Activated CD8-positive, alpha-beta memory T cell treated with anti-CD3 and anti-CD28 coated beads for 1 hour (primary cell): ENCODE measurements at places on chromosomes 5 and 9.

DNA sequence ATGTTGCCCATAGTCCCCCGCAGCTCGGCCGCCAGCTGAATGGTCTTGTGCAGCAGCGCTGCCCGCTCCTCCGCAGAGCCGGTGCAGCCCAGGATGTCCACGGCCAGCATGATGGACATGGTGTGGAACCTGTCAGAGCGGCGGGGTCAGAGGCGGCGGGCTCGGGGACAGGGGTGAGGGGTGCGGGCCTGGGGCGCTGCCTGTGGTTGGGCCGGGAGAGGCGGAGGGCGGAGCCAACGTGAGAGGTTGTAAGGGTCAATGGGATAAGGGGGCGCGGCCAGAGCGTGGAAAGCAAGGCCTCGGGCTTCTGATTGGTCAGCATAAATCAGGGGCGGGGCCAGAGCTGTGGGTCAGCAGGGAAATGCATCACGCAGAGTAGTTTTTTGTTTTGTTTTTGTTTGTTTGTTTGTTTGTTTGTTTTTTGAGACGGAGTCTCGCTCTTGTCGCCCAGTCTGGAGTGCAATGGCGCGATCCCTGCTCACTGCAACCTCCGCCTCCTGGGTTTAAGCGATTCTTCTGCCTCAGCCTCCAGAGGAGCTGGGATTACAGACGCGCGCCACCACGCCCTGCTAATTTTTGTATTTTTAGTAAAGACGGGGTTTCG, 6.8 kb upstream of the TOR2A start:
- no peak for DNase-seq

DNA sequence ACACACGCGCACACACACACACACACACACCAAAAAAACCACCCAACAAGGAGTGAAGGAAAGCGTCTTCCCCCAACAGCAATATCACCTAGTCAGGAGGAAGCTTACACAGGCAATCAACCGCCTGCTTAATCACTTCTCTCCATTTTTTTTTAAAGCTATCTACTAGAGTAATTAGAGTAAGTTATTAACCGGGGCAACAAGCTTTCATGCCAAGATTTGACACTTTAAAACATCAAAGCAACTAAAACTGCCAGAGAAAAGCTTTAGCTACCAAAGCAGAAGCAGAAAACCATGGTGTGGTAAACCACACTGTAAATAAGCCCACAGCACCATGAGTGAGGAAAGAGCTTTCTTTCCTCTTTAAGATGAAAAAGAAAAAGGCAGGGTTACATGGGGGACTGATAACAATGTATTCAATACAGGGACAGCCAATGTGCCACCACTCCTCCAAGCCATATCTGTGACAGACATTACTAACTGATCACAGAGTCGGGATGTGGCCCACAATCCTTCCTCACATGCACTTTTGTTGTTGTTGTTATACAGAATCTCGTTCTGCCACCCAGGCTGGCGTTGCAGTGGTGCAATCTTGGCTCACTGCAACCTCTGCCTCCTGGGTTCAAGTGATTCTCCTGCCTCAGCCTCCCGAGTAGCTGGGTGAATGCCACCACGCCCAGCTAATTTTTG, 282.1 kb downstream of the CRB2 start:
- DNase-seq, result no peak

GRCh38 chr5:154372661-154373060, 73.1 kb upstream of the SAP30L start:
- DNase-seq, result no peak

DNA sequence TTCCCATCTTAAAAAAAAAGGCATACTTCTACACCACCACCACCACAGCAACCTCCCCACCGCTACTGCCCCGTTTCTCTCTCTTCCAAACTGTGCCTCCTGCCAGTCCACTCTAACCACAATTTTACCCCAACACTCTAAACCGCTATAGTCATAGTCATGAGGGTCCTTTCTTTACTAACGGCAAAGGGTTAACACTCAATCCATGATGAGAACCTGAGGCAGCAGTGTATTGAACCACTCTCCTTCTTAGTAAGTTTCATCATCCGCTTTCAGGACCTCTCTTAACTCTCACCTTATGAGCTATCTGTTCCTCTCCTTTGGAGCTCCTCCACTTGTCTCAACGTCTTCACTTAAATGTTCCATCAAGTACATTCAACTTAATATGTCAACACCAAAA, 34.0 kb downstream of the IDNK start:
- DNase-seq, result no peak

DNA sequence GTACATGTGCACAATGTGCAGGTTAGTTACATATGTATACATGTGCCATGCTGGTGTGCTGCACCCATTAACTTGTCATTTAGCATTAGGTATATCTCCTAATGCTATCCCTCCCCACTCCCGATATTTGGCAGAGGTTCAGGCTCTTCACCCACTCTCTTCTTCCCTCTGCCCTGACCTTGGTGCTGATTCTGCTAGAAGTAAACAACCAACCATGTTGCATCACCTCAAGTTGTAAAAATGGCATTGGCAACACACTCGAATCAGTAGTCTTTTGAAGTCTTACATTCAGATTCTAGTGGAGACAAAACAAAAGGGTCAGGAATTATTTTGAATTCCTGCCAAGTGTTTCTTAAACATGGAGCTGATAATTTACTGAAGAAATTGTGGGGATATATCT, 40.0 kb downstream of the PRR16 start:
- DNase-seq, result no peak

- no peak for DNase-seq
Observed at GRCh38 chr5:10018201-10019069, 231.3 kb downstream of the ATPSCKMT start.

GRCh38 chr5:394671-395155, 48.3 kb upstream of the EXOC3 start:
- no peak for DNase-seq

DNA sequence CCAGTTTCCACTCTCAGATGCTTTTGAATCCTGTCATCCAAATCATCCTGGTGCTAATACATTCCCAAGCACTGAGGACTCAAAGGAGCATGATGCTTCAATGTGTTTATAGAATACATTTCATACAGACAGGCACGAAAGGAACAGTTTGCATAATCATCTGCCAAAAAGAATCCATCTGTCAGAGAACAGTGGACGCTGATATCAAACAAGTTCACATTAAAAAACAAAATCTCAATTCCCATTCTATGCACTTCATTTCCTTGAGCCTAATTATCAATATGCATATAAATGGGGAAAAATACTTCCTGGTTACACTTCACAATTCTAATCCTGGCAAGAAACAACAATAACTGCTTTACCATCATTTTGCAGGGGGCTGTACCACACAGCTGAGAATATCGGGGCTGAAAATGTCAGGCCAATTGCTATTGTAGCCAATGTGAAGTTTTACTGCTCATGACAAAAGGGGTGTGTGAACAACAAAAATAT, 125.5 kb upstream of the FAM174A start:
- DNase-seq, result no peak

DNA sequence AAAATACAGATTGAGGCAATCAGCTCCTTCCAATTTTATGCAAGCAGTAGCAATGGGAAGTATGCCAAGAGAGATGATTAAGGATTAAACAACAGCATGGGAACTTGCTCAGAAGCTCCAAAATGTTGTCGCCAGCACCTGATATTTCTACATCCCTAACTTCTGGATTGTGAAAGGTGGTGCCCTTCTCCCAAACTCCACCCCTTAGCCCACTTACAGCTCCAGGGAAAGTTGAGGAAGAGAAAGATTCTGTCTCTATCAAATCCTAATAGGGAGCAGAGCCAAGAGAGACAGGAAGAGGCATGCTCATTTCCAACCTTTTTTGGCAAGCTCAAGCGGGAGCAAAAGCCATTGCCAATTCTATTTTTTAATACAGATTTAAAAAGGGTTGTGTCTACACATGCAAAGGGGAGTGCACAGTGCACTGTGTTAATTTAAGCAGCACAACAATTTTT, 92.4 kb upstream of the NR3C1 start:
- no peak for DNase-seq

GRCh38 chr5:158897444-158898160, 202.1 kb downstream of the EBF1 start:
- DNase-seq, result no peak

DNA sequence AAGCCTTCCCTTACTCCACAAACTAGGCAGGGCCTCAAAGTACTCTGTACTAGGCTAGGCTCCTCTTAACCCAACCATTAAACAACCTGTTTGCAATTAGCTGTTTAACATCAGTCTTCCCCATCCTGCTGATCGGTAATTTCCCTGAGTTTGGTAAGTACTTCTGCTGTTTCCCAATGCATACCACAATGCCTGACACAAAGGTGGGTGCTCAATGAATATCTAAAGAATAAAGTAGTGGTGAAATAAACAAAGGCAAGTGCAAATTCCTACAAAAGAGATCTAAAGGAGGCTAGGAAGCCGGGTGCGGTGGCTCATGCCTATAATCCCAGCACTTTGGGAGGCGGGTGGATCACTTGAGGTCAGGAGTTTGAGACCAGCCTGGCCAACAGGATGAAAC, 25.0 kb downstream of the FBXW2 start:
- no peak for DNase-seq

DNA sequence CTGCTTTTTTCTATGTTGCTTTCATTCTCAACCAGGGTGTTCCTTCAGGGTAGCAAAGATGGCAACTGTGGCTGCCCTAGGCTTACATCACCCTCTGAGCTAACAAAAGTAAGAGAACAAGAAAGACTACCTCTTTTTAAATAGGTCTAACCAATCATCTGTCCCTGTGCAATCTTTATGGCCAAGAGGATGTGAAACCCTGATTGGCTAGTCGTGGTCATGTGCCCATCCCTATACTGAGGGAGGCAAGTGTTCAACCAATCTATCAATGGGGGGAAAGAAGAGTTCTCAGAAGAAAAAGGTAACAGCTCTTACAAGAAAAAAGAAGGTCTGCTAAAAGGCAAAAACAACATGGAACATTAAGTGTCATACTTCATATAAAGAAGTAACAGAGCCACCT, 11.7 kb upstream of the SNCAIP start:
- no peak for DNase-seq

DNA sequence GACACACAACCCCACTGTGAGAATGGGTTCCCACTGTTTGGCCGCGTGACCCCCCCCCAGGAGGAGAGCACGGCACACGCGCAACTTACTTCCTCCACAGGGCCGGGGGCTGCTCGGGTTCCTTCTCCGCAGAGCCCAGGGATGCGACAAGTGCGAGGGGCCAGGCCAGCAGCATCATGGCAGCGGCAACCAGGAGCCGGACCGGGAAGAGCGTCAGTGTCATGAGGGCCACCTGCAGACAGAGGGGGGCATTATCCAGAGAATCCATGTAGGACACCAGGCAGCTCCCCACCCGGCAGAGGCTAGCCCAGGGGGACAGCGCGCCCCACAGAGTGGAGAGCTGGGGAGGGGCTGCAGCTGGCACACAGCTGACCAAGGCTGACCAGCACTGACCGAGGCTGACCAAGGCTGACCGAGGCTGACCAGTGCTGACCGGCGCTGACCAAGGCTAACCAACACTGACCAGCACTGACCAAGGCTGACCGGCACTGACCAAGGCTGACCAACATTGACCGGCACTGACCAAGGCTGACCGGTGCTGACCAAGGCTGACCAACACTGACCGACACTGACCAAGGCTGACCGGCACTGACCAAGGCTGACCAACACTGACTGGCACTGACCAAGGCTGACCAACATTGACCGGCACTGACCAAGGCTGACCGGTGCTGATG, 22.3 kb downstream of the LPCAT1 start:
- no peak for DNase-seq

DNA sequence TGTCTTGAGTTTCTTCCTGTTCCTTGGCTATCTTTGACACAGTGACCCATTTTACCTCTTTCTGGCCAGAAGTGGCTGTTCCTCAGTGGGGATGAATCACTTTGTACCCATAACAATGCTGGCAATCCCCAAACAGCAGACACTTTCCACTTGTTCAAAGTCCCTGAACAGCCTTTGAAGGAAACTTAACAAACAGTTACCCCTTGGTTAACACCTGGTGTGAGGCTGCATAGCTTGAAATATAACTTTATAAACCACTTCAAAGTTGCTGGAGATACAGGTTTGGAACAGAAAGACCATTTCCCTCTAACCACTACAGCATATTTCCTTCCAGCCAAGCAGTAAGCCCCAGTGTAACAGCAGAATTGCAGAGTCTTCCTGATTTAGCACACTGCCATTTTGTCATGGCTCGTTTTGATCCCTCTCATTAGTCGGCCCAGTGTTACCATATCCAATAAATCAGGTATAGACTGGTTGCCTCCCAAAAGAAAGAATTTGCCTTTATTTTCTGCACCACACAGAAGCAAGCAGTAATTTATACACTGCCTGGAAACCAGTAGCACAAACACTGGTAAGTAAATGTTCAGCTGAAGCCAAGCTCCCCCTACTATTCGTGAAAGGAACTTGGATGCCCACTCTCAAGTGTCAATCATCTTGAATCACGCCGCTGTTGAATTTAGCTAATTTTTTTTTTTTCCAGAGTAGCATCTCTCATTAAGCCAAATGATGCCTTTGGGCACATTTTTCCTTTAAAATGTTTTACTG, 225.9 kb downstream of the PIK3R1 start:
- DNase-seq, result no peak

DNA sequence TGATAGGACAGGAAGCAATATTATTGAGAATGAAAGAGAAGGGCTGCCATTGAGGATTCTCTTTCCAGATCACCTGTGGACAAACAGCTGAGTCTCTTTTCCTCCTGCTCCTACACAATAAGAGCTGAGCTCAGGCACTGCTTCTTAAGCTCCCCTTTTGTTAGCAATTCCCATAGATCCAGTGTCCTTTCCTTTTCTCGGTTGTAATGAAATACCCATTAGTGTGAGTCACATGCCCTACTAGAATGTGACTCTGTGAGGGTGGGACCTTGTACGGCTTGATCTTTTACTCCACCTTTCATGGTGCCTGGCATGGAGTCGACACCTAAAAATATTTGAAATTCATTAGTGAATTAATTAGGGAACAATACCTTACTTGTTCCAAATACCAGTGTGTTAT, 269.2 kb downstream of the NR3C1 start:
- no peak for DNase-seq
